ENCODE measurements at places on chromosomes 4 and X.

GRCh38 chr4:108172231-108172752 lies 3.6 kb upstream of the LEF1 start:
- DNase-seq = no peak

GRCh38 chr4:150769248-150769647 lies 187.3 kb downstream of the MAB21L2 start:
- no peak for DNase-seq

- no peak for DNase-seq
Observed at GRCh38 chrX:101602077-101602476, 15.7 kb downstream of the ARMCX6 start.

DNA sequence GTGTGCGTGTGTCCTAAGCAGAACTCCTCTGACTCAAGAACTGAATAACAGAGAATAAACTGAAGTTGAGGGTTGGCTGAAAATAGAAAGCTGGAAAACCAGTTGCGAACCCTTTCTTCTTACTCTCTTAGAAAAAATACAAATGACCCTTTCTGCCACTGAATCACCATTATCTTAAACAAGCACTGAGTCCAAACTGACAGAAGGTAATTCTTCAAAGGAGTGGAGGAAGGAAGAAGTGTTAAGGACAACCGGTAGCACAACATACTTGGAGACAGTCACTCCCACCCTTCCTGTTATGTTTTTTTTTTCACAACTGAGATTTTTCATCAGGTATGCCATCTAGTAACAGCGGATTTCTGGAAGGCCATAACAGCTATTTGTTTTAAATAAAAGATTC lies 38.1 kb downstream of the HELQ start:
- no peak for DNase-seq

GRCh38 chr4:6892190-6892908 lies 17.3 kb upstream of the TBC1D14 start:
- no peak for DNase-seq

DNA sequence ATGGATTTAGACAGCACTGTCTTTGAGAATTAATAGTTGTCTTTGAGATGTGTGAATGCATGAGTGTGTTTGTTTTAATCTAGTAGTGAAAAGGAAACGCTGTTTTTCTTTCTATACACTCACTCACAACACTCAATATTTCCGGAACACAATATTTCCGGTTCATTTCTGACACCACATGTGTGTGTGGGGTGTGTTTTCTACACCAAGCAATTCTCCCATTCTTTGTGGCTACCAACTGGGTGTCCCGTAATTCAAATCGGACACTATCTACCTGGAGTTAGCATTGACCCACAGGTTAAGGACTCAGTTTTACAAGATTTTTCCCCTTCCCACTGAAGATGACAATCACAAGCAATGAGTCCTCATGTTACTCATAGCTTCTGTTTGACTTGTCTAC lies 113.9 kb downstream of the SNCA start:
- DNase-seq = no peak

GRCh38 chr4:11402192-11402591 lies 26.5 kb downstream of the HS3ST1 start:
- no peak for DNase-seq

GRCh38 chr4:140423106-140423505 lies 4.3 kb downstream of the CLGN start:
- DNase-seq = no peak

- no peak for DNase-seq
Observed at GRCh38 chrX:68354879-68355628, 78.2 kb downstream of the OPHN1 start.

DNA sequence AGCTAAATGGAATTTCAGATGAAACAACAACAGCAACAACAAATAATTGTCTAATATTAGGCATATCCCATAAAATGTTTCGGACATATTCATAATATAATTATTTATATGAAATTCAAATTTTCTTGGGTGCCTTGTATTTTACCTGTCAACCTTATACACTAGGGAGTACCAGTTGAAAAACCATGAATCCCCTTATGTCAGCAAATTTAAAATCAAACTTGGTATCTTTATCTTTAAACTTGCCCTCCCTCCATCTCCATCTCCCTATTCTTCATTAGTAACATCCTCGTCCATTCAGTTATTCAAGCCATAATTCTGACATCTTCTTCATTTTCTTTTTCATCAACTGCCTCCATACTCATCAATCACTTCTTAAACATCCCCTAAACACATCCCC lies 974.5 kb upstream of the HS3ST1 start:
- DNase-seq = no peak

- no peak for DNase-seq
Observed at GRCh38 chrX:10095698-10096432, 60.9 kb upstream of the CLCN4 start.

DNA sequence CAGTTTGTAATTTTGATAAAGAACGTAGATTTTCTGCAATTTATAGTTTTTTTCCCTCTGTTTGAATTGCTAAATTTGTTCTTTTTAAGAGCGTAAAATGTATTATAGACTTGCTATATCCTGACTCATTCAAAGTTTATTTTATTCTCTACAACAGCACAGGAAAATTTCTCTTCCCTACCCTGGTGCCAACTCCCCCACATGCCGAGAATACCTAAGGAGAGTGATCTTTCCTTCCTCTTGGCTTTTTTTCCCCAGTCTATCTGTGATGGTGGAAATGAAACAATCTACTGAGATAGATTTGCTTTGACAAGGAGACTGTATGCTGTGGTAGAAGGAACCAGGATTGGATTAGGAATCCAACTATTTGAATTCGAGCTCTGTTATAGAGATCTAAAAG lies 271.6 kb downstream of the TLL1 start:
- no peak for DNase-seq

- no peak for DNase-seq
Observed at GRCh38 chr4:84691170-84691691, 108.3 kb downstream of the CDS1 start.

GRCh38 chr4:134089885-134090284 lies 111.7 kb downstream of the PABPC4L start:
- no peak for DNase-seq

GRCh38 chr4:151887031-151887815 lies 126.4 kb upstream of the GATB start:
- DNase-seq = no peak
